ENCODE measurements at places on chromosomes 7 and 10.
A peak's percentile ranks its signal among the peaks of the same experiment; 100 is the strongest.

DNA sequence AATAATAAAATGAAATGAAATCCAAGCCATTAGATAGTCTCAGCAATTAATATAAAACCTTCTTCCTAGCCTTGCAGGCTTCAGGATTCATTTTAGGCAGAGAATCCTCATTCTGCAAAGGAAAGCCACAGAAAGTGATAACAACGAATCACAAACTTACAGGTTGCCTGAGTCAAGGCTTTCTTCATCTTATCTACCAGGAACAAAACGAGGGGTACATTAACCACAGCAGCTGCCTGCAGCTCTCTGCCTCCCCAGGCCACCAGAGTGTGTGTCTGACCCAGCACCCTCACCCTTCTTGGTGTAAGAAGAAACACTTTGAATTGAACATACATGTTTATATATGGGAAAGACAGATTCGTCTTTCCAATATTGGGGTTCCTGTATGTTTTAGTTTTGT, 12.5 kb upstream of the TNS3 start:
- no peak for DNase-seq

GRCh38 chr7:108328174-108328651, 128.0 kb downstream of the NRCAM start:
- no peak for DNase-seq

GRCh38 chr7:6210621-6211372, 61.6 kb downstream of the CYTH3 start:
- no peak for DNase-seq

- DNase-seq = no peak
Measured at GRCh38 chr7:46522354-46522906, 601.4 kb upstream of the IGFBP3 start.

GRCh38 chr10:13049774-13050420, 48.4 kb upstream of the CCDC3 start:
- no peak for DNase-seq

DNA sequence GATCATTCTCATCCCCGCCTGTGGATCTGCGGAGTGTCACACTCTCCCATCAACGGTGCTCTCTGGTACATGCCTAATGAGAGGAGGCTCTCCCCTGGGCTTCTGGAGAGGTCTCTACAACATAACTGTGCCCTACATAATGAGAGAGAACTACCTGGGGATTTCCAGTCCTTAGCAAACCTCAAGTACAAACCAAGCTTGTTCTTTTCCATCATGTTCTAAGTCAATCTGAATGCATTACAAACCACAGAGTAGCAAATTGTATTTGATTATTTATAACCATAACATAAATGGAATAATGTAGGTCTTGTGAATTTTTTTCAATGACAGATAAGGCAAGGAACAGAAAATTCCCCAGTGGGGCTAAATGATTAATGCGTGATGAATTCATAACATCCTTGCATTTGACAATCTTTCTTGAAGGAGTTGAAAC, 412.4 kb upstream of the NRP1 start:
- DNase-seq = peak; percentile 9
